ENCODE measurements at places on chromosomes 3 and 15.

GRCh38 chr15:78247911-78248310 lies 13.5 kb upstream of the ACSBG1 start:
- no peak for DNase-seq

- DNase-seq, result no peak
Observed at GRCh38 chr3:63557912-63558311, 94.6 kb upstream of the SNTN start.

- no peak for DNase-seq
Observed at GRCh38 chr3:62892951-62893350, 17.7 kb upstream of the CADPS start.

GRCh38 chr3:39126532-39127071 lies 19.1 kb downstream of the TTC21A start:
- no peak for DNase-seq

- no peak for DNase-seq
Observed at GRCh38 chr3:12421132-12421531, 63.1 kb upstream of the TSEN2 start.

DNA sequence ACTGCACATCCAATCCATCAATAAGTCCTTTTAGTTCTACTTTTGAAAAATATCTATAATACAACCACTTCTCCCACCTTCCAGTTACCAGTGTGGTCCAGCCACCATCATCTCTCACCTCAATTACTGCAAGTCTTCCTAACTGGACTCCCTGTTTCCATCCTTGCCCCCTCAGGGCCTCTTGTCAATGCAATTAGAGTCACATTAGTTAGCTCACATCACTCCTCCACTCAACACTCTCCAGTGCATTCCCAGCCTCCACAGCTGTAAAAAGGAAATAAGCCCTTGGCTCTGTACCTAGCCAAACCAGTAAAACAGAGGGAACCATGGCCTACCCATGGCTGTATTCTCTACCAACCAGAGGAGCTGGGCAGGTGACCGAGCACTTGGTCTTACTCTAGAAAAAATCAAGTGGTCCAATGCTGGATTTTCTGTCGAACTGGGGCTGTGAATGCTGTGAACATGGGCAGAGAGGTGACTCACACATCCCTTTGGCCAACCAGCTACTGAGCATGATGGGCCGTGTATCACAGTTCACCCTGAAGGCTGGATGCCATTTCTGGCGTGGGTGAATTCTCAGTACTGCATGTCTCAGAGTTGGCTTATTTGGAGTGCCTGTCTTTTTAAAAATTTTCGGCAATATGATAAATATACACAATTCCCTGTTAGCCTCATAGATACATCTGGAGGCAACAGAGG lies 62.5 kb upstream of the C15orf61 start:
- DNase-seq, result no peak

GRCh38 chr3:17642474-17642873 lies 100.0 kb downstream of the TBC1D5 start:
- no peak for DNase-seq

GRCh38 chr3:122299872-122300460 lies 25.1 kb upstream of the CSTA start:
- no peak for DNase-seq

DNA sequence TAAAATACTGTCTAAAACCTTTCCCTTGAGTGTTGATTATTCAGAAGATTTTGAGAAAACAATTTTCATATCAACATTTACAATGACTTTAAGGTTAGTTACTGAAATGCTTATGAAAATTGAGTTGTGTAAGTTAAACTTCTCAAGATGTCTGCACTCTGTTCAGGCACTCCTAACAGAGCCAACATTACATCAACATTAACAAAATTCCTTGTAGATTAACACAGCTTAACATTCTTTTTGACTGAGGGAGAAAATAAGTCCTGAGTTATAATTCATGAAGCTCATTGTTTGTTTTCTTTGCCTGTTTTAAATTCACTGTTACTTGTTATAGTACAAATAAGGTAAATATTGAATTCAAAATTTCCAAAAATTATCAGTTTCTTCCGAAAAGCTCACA lies 9.0 kb downstream of the ACKR4 start:
- no peak for DNase-seq

- DNase-seq, result no peak
Observed at GRCh38 chr3:135868801-135869200, 96.7 kb upstream of the PPP2R3A start.

GRCh38 chr3:117587416-117587815 lies 877.8 kb downstream of the TUSC7 start:
- DNase-seq, result no peak

GRCh38 chr15:31200735-31201151 lies 99.2 kb upstream of the TRPM1 start:
- no peak for DNase-seq

GRCh38 chr15:50067254-50067653 lies 51.8 kb downstream of the ATP8B4 start:
- DNase-seq, result no peak

DNA sequence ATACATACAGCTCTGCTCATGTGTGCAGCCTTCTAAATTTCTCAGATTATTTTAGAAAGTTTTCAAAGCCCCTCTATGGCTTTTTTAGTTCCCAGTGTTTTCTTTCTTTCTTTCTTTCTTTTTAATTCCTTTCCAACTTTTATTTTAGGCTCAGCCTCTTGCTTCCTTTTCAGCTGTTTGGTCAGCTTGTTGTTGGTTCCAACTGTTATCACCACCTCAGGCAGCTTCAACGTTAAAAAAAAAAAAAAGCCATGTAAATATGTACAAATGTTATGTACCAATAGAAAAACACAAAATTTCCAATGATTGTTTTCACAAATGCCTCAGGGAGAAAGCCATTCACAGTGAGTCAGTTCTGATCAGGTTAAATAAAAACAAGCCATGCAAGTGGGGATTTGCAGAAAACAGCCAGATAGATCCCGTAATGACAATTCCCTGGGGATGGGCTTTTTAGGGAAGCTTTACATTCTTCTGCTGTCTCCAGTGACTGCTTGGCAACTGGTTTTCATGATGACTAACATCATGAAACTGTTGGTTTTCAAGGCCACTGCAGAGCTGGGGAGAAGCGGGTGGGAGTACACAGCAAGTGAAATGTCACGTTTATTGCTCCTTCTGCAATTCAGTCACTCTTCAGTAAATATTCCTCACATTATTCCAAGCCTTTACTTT lies 908.4 kb downstream of the EPHA3 start:
- no peak for DNase-seq

GRCh38 chr15:41801850-41802455 lies 25.9 kb upstream of the JMJD7 start:
- DNase-seq, result no peak

DNA sequence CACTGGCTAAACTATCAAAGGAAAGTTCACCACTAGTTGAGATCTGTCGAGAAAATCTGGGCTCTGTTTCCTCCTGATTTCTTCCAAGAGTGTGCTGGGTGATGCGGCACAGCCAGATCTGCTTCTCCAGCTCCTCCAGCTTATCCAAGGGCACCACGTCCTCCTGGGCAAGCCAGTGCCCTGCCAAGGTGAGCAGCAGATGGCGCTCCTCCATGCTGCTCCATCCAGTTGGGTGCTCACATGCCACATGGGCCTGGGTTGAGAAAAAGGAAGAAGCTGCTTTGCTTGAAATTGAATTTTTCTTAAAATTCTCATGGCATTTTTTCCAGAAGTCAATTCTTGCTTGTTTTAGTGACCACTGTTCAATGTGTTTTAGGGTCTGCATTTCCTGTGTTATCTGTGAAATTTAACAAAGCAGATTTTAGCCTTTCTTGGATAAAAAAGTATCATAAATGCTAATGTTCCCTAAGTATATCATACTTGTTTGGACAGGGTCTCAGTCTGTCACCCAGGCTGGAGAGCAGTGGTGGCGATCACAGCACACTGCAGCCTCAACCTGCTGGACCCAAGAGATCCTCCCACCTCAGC lies 47.3 kb downstream of the EIF3J start:
- no peak for DNase-seq

All from NCI-H1105 (cell line).